ENCODE measurements at places on chromosomes 6 and 20.

DNA sequence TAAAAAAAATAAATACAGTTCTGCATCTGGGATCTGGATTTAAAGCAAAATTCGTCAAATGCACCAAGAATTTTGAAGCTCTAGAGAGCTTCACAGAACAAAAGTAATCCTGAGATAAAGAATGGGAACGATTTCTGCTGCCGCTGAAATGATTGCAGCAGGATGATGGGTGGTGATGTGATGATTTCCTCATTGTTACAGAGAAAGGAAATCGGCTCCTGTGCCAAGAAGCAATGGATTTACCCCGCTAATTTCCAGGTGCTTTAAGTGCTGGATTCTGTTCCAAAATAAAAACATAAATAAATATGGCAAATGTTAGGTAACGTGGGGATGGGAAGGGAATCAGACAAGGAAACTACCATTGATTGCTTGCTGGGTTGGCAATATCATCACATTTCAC lies 1067.9 kb upstream of the MAP3K7 start:
- no peak for DNase-seq

DNA sequence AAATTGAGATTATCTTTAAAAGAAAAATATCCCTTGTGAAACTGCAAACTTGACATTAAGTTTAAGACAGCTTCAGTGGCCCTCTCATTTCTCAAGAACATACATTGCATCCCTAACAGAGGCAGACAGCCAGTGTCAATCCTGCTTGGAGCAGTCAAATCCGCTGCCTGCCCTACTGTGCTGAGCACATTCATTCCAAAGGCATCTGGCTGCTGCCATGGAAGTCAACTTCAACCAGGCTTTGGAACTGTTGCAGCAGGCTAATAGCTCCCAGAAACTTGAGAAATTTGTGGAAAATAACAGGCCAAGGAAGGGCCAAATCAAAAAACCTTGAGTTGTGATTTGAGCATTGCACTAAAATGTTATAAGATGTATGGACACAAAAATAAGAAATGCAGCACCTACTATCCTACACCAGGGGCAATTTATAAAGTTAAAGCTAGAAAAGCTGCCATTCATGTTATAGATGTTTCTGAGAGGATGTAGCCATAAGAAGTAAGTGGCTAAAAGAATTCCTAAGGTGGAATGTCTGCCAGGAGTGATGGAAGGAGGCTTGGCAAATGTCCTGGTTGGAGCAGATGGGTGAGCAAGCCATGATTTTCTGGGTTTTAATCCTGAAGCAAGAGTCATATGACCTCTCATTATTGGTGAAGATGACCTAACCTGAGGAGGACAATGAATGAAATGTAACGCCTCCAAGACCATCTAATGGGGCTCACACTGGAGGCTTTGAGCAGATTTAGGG lies 31.4 kb upstream of the HAO1 start:
- no peak for DNase-seq

- DNase-seq, result peak; percentile 40
Observed at GRCh38 chr6:25050356-25050755, 114.6 kb upstream of the RIPOR2 start.

DNA sequence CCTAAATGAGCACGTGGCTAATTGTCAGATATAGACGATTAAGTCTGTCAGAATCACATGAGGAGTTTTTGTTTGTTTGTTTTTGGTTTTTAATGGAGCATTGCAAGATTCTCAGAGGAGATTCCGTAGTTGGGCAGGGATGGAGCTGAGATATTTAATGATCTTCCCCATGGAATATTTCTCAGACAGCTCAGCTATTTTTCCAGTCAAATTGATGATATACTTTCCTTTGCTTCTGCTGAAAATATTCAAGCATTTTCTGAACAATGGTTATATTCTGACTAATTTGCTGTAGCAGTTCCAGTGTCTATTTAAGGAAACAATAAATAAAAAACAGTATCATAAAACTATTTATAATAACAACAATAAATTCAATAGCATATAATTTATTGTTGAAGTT lies 348.4 kb downstream of the KIF16B start:
- no peak for DNase-seq

GRCh38 chr6:34352305-34352937 lies 40.0 kb downstream of the NUDT3 start:
- DNase-seq, result no peak

DNA sequence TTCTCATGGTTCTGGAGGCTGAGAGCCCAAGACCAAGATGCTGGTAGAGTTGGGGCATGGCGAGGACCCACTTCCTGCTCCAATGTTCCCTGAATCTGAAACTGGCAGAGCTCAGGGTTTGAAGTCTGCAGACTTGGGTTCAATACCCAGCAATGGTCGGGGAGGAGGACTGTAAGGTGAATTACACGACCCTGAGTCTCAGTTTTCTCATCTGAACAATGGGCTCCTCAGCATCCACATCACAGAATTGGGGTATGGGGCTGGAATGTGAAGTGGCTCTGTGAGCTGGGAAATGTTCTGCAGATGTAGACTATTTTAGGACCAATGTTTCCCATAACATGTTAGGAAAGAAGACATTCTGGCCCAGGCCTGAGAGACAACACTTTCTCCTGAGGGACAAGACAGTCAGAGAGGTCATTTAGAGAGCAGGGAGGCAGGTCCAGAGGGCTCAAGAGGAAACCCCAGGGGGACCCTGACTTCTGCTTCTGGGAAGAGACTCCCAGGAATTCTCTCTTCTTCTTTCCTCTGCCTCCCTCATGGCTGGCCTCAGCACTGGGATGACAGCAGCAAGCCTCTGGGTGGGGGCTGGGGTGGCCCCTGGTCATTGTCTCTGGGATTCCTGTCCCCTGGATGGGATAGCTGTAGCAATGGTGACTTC lies 141.3 kb upstream of the PMEPA1 start:
- DNase-seq, result no peak

- DNase-seq, result no peak
Observed at GRCh38 chr6:87068795-87069194, 26.1 kb downstream of the CGA start.

DNA sequence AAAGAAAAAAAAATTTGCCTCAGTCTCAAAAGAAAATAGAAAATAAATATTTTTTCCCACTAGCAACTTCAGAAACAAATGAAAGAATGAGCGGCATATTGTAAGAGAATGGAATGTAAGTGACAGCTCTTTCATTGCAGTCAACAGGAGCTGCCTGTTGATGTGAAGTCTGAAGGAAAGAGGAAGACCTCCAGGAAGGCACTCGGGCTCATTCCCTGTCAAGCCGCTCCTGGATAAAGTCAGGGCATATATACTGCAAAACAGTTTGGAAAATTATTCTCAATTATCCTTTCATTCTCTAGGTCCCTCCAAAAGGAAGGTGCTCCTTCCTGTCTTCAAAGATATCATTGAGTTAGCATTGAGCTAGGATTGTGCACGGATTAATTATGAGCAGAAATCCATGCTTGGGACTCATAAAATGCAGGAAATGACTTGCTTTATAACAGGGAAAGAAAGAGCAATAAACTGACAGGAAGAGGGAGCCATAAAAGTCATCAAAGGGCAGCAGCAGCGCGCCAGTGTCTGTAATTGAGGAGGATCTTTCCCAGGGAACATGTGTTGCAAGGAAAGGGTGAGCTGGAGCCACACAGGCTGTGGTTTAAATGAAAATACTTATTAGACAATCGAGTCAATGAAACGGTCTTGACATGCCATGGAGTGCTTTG lies 218.2 kb downstream of the C6orf118 start:
- DNase-seq, result no peak

- DNase-seq, result no peak
Observed at GRCh38 chr6:39617026-39617425, 108.2 kb downstream of the KIF6 start.

GRCh38 chr6:151269321-151269995 lies 29.7 kb downstream of the AKAP12 start:
- no peak for DNase-seq

GRCh38 chr6:130457605-130458004 lies 91.8 kb downstream of the TMEM200A start:
- no peak for DNase-seq

DNA sequence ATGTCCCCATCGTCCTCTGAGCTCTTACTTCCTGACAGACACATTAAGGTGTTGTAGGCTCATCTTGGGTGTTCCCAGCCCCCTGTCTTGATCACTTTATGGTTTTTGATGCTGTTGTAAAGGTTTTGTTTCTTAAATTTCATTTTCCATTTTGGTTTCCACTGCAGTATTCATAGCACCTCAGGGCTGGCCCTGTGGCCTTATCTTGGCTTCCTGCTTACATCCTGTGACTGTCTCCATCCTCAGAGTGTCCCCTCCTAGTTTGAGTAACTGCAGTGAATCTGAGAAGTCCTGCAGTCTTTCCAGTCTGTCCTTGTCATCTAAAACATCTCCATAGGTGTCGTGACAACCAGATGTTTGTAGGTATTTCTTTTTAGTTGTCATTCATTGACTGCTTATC lies 50.9 kb downstream of the JARID2 start:
- DNase-seq, result no peak

DNA sequence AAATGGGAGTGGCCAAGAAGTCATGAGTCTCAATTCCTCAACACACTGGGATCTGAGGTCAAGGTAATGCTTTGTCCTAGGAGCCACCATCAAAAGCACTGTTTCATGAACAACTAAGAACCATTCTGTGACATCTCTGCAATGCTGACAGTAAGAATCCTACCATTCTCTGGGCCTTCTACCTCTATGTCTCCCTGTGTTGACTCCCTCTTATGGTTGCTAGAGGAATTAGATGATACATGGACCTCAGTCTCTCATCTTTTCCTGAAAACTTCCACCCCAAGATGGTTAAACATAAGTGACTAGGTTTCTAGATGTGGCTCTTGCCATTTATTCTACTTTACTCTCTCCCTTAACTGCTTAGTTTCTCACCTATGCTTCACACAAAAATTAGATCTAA lies 9.1 kb downstream of the MTRF1L start:
- DNase-seq, result no peak

- DNase-seq, result no peak
Observed at GRCh38 chr6:14638906-14639761, 521.6 kb downstream of the CD83 start.

- DNase-seq, result no peak
Observed at GRCh38 chr6:12245763-12246718, 44.1 kb upstream of the EDN1 start.

- no peak for DNase-seq
Observed at GRCh38 chr20:48932375-48932941, 10.9 kb downstream of the ARFGEF2 start.

GRCh38 chr20:51531712-51532456 lies 10.6 kb downstream of the NFATC2 start:
- no peak for DNase-seq

- DNase-seq, result no peak
Observed at GRCh38 chr6:10412461-10413261, 2.2 kb downstream of the TFAP2A start.

DNA sequence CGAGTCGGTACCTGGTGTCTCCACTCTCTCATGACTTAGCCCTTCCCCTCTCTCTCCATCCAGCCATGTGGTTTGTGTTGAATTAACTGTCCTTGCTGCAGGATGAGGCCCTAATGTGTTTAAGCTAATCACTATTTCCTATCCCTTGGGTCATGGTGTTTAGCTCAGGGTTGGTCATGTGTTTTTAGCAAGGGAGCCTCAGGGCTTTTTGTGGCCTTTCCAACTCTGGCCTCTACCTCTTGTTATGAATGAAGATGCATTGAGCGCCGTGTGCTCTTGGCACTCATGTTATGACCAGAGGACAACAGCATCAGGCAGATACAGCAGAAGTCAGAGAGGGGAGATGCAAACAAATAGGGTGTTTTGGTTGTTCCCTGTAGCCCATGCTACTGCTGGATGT lies 674.2 kb upstream of the FLRT3 start:
- no peak for DNase-seq

GRCh38 chr20:5807431-5807830 lies 57.2 kb downstream of the SHLD1 start:
- DNase-seq, result no peak

- no peak for DNase-seq
Observed at GRCh38 chr6:157099912-157100593, 223.3 kb downstream of the TMEM242 start.

DNA sequence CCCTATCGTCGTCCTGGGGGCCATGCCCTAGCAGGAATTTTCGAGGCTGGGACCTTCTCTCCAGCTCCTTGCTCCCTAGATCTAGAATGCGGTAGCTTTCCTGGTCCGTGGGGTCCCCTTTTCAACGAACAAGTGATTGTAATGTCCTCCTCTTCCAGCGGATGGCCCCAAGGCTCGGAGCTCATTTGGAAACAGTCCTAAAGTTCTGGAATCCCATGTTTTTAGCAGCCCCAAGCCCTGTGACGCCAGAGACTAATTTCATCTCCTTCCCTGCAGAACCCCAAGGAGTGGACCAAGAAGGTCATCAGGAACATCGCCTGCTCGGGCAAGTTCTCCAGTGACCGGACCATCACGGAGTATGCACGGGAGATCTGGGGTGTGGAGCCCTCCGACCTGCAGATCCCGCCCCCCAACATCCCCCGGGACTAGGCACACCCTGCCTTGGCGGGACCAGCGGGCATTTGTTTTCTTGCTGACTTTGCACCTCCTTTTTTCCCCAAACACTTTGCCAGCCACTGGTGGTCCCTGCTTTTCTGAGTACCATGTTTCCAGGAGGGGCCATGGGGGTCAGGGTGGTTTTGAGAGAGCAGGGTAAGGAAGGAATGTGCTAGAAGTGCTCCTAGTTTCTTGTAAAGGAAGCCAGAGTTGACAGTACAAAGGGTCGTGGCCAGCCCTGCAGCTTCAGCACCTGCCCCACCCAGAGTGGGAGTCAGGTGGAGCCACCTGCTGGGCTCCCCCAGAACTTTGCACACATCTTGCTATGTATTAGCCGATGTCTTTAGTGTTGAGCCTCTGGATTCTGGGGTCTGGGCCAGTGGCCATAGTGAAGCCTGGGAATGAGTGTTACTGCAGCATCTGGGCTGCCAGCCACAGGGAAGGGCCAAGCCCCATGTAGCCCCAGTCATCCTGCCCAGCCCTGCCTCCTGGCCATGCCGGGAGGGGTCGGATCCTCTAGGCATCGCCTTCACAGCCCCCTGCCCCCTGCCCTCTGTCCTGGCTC lies 48.5 kb downstream of the PYGB start:
- DNase-seq, result no peak

DNA sequence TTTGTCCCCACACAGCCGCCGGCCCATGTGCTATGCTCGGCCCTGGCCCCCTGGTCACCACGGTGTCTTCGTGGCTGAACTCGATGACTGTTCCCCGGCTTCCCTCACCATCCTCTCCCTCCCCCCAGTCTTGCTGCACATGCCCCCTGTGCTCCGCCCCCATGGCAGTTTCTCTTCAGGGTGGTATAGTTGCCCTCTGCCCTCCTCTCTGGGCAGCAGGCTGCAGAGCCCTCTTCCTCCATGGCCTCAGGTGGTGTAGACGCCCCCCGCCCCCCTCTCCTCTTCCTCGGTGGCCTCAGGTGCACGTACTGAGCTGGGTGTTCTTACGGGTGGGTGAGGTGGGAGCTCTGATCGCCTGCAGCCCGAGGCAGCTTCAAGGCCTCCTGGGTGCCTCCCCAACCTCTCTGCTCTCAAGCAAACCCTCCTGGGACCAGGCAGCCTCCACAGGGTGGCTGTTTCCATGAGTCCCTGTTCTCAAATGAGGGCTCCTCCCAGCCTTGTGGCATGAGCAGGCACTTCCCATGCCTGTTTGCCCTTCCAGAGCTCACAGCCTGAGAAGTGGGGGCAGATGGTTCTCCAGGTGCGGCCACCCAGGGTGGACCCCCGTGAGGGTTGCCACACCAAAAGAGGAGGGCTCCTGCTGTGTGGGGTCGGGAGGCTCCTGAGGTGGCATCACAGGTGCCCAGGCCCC lies 24.8 kb downstream of the COL20A1 start:
- DNase-seq, result no peak
